ENCODE measurements at places on chromosomes 12 and 14.

GRCh38 chr12:49796606-49797448 lies 31.4 kb downstream of the NCKAP5L start:
- DNase-seq, result no peak

DNA sequence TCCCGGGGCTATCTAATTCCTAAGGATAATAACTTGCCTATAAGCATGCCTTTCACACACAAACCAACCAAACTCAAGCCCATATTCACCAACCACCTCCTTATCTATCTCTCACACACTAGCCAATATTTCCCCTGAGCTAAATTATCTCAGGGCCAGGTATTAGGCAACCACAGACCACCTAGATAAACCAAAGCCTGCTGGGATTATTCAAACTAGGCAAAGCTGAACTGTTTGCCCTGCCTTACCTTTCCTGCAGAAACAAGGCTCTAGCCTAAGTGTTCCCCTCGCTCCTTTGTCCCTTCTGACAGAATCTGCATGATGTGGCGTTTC lies 114.7 kb upstream of the EEA1 start:
- DNase-seq, result no peak

- no peak for DNase-seq
Measured at GRCh38 chr14:87874676-87875075, 118.3 kb downstream of the GALC start.

GRCh38 chr12:67362526-67362925 lies 93.4 kb downstream of the CAND1 start:
- no peak for DNase-seq

DNA sequence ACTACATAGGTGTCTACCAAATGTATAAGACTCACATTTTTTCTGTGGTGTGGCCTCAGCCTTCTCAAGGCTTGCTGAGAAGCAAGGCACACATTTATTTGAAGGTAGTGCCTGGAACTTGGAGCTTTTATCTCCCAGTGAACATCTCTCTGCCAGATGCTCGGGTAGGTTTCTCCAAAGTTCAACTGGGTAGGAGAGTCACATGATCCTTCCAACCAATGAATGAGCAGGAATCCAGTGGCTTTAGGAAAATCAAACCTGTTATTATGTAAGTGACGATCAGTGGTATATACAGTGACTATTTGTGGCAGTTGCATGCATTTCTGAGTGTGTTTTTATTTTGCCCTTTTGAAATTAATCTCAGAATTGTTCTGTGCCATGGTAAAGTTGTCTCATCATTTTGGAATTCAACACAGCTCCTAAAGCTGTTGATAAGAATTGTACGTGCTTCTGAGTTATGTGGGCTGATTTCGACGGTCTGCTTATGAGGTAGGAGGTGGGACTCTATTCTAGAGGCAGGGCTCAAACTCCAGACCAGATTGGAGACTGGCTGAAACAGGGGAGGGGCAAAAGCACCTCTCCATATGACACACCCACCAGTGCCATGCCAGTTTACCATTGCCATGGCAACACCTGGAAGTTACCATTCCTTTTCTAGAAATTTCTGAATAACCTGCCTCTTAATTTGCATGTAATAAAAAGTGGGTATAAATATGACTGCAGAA lies 57.6 kb downstream of the EID3 start:
- no peak for DNase-seq

- no peak for DNase-seq
Measured at GRCh38 chr14:102777711-102778337, 575 bp downstream of the TRAF3 start.

- no peak for DNase-seq
Measured at GRCh38 chr12:79454338-79454843, 236.4 kb downstream of the PAWR start.

DNA sequence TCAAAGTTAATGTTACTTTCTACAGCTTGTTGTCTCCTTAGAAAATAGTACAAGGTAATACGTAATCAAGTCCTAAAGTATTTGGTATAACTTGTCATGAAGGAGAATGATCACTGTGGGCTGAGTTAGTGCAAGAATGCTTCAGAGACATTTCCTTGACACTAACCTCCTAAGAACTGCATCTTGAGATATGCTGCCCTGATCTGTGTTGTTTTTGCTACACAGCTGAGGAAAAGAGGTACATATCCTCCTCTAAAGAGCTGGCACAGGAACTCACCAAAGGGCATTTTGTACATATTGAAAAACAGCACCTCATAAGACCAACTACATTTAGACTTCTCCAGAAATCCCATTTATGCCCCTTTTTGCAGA lies 28.7 kb downstream of the RAP1B start:
- no peak for DNase-seq

- no peak for DNase-seq
Measured at GRCh38 chr14:98137131-98138025, 1134.6 kb downstream of the BCL11B start.

- no peak for DNase-seq
Measured at GRCh38 chr12:43883311-43883710, 47.4 kb downstream of the TMEM117 start.

DNA sequence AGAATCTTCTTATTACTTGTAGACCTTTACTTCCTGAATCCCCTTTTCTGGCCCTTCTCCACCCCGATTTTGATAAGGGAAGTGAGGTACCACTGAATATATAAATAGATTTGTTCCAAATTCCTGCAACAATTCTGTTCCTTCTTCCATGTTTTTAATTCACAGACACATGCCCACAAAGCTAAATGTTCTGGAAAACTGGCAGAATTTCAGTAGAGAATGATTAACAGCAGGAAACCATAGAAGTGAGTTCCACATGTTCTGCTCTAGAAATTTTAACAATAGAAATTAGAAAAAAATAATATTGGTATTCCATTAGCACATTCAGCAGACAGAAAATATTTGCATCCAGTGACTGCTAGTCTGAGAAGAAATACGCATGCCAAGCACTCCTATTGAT lies 139.6 kb downstream of the SLC2A13 start:
- no peak for DNase-seq

DNA sequence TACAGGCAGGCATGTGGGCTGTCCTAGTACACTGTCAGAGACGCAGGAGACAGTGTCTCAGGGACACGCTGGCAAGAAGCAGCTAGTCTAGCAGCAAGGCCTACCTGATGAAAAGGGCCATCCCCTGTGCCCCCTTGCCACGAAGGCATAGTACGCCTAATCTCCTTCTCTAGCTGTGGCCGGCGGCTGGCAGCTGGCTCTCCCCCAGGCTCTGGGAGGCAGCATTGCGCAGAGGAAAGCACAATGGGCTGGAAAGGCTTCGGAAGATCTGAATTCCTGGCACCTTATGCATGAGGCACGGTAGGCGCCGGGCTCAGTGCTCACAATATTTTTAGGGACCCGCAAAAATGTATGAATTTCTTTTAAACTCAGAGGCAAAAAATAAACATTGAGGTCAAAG lies 16.0 kb upstream of the PLEKHH1 start:
- no peak for DNase-seq

- no peak for DNase-seq
Measured at GRCh38 chr14:32339188-32339587, 10.1 kb downstream of the AKAP6 start.

DNA sequence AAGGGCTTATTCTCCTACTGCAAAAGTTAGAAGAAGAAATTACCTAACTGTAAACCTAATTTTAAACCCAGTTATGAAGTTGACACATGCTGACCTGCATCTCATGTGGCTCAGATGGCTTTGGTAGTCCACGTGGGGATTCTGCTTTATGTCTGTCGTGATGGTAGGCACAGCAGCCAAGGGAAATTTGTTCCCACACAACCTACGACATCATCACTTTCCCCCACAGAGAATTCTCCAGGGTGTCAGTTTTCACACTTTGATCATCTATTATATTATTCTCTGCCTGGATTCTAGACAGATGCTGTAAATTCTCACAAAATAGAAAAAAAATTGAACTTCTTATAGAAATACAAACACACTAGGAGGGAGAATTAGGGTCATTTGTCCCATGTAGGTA lies 70.6 kb downstream of the PTHLH start:
- no peak for DNase-seq

DNA sequence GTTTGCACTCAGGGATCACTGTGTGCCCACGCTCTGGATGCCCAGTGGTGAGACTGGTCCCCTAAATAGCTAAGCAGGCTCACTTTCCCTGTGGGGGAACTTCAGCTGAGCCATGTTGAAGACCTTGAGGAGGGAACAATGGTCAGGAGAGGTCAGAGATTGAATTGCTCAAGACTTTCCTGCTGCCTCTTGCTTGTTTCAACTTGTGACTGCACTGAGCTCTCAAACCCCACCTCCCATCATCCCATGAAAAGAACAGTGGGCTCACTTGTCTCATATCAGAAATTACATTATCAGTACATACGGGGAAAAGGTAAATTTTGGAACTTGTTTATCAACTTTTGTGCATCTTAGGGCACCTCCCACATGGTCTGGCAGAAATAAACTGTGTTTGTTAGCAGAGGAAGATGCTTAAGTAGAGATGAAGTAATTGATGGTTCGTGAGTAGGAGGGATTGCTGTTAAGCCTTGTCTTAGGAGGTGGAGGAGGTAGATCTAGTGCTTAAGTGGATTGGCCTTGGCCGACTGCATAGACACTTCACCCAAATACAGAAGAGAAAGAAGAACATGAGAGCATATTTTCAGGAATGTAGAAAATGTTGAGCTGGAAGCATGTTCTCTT lies 15.0 kb upstream of the SERPINA1 start:
- DNase-seq, result no peak

- DNase-seq, result peak; percentile 37
Measured at GRCh38 chr12:53205747-53206419, 1.2 kb downstream of the ITGB7 start.

DNA sequence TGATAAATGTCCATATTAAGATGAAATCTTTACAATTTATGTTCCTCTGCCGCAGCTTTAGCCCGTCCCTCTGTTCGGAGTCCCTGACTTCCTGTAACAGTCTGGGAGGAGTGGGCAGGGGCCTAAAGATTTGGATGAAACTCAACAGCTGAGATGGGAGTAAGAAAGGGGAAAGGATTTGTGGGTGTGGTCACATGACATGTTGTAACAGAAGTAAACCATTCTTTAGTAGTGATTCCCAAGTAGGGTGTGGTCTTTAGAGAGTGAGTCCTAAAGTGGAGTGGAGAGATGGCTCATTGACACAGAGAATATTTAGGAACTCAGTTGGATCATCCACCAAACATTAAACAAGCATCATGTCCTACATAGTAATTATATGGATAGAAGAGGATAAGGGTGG lies 12.9 kb downstream of the TMEM117 start:
- DNase-seq, result no peak

DNA sequence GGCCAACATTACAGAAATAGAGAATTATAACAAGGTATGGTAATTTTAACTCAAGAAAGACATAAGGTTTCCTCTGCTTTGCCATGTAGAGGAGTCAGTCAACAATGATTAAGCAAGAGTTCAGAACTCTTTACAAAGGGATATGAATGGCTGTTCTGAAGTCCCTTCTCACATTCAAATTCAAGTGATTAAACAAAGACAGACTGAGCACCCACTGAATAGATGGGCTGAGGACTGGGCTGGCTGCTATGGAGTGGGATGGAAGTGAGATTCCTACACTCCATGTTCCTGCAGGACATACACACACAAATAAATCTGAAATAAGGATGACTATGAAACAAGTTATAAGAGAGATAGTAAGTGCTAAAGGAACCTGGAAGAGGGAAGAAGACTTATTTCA lies 199.0 kb upstream of the GRIP1 start:
- no peak for DNase-seq

GRCh38 chr14:61641914-61642613 lies 53.2 kb upstream of the HIF1A start:
- DNase-seq, result no peak

DNA sequence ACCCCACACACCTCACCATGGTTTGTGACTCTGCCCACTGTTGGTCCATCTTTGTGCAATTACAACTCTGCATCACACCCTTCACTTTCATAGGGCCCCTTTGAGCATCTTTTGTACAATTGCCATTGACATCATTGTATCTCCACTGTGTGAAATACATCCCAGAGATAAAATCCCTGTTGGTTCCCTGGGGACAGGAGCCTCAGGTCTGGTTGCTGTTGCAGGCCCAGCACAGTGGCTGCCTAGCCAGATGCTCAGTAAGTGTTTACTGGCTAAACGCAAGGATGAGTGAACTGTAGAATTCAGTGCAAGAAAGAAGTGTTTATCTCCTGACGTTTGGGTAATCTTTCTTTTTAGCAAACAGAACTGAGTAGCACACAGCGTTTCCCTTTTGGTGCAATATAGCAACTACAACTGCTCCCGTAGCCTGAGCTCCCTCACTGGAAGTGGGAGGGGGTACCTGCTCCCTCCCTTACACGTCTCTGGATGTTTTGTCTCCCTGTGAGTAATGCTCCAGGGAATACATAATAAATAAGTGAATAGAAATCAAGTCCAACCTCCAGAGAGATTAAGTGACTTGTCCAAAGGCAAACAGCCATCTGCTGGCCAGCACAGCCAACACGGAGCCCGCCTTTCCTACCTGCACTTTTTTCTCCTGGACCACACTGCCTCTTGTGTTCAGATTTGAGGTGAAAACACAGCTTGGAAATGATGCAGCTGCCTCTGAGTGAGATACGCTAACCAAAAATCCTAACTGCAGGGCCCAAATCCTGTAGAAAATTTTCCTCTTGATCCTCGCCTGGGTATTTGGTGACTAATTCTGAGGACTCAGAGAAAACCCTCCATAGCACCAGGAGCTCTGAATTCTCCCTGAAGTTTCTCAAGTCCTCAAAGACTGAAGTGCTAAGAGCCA lies 27.4 kb downstream of the GALNT16 start:
- DNase-seq, result no peak

DNA sequence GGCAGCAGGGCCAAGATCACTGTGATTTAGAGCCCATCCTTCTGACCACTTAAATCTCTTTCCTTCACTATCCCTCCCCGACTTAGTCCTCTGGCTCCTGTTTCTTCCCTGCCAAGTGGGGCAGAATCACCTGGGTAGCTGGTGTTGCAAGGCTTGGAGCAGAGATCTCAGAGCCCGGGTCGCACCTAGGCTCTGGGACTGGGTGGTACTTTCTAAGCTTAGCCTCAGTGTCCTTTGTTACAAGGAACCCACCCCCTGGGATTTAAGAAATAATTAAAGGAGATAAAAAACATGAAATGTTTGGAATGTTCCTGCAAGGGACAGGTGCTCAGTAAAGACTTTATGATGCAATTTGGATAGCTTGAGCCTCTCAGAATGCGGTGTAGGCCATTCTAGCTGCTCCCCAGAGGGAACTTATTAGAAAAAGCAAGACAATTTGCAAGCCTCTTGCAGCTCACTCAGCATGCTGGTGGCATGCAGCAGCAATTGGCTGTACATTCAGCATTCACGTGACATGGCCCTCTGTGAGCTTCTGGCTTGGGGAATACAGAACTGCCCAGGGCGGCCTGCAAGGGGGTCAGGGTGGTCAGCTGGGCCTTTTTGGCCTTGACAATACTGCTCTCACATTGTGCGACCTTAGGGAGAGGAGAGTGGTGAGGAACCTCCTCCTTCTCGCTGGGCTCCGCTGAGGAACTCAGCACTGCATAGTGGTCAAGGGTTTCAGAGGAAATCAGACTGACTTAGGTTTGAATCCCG lies 16.8 kb downstream of the C14orf132 start:
- DNase-seq, result no peak

GRCh38 chr14:39841088-39841487 lies 408.9 kb upstream of the FBXO33 start:
- no peak for DNase-seq

- no peak for DNase-seq
Measured at GRCh38 chr12:92271341-92271740, 125.7 kb upstream of the BTG1 start.

Measured in GOT3 (cell line).